HFFc6 (cell line): ENCODE measurements at places on chromosomes 7 and 10.

DNA sequence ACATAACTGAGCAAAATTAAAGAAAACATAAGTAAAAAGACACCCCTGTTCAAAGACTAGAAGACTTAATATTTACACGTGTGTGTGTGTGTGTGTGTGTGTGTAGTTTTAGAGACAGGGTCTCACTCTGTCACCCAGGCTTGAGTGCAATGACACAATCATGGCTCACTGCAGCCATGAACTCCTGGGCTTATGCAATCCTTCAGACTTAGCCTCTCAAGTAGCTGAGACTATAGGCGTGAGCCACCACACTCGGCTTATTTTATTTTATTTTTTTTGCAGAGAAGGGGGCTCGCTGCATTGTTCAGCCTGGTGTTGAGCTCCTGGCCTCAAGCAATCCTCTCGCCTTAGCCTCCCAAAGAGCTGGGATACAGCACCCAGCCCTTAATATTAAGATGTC, 90.3 kb downstream of the JMJD1C start:
- DNase-seq = no peak

- DNase-seq = no peak
Observed at GRCh38 chr7:117459735-117460134, 20.1 kb upstream of the CFTR start.

GRCh38 chr10:6347391-6347951, 144.7 kb downstream of the PFKFB3 start:
- peak; percentile 33 for DNase-seq

DNA sequence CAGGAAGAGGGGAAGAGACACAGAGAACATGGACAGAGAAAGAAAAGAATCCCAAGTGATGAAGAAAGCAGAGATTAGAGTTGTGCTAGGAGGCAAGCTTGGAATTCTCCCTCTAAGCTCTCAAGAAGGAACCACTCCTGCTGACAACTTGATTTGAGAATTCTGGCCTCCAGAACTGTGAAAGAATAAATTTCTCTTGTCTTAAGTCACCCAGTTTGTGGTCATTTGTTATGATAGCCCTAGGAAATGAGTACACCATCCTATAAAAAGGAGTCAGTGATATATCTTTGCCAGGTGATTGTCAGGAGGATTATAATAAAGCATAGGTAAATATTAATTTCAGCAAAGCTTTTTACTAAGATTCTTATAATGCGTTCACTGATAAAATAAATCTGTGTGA, 82.7 kb upstream of the TFEC start:
- no peak for DNase-seq

DNA sequence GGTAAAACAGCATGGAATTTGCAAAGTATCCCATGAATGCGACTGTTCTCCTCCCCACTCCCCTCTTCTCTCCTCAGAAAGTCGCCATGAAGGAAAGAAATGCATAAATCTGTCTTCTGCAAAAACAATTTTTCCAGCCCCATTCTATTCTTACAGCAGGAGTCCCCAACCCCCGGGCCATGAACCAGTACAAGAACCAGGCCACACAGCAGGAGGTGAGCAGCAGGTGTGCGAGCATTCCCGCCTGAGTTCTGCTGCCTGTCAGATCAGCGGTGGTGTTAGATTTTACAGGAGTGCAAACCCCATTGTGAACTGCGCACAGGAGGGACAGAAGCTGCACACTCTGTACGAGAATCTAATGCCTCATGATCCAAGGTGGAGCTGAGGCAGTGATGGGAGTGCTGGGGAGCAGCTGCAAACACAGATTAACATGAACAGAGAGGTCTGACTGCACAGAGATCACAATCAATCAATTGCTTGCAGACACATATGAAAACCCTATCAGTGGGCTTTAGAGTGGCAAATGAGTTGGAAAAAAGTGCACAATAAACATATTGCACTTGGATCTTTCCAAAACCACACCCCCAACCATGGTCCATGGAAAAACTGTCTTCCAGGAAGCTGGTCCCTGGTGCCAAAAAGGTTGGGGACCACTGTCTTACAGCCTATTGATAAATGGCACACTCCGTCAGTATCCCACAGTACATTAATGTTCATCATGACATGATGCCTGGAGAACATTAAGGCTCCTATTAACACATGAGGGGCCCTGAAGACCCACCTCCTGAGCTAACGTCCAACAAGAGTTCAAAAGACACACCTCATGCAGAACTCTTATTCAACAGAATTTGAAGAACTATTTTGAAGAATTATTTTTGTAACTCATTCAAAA, 205.0 kb downstream of the PTPRN2 start:
- DNase-seq = no peak

DNA sequence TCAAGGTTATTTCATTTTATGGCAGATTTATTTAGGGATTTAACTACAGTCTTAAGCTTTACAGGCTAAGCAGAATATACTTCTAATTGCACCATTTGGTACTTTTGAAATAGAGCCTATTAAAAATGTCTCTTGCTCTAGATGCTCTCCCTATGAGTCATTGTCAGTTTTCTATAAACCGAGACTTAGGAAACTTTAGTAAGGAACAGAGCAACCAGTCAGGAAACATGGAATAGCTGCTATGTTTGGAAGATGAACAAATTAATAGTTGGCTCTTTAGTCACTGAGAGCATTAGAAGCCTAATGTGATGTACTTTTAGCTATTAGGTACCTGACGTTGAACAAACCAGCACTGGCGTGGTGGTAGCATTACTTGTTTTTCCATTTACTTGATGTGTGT, 35.3 kb downstream of the INPP5F start:
- DNase-seq = peak; percentile 88

DNA sequence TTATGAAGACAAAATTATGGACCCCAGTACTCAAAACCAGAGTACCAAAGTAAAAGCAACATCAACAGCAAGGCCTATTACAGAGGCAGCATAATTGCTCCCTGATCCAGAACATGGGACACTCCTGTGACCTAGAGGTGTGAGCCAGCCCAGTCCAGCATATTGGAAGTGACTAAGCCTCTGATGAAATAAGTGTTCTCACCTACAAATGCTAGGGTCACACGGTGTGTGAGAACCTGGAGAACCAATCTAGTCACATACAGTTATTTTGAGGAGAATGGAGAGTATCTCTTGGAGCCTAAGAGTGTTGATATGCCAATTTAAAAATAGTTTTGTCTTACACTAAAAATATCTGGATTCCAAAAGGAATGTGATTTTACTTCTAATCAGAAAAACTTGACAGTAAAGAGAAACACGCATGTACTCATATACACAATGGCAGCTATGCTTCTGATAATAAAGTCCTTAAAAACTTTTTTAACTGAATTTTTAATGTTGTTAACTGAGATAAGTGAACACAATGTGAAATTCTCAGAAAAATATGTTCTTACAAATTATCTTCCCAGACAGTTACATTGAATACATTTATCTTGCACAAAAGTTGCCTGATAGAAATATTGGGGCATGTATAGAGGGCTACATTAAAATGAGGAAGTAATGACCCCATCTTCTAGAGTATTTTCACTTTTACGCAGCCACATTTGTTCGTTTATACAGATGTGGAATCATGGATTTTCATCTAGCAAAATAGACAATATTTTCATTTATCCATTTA, 56.8 kb upstream of the CD36 start:
- DNase-seq = peak; percentile 4

DNA sequence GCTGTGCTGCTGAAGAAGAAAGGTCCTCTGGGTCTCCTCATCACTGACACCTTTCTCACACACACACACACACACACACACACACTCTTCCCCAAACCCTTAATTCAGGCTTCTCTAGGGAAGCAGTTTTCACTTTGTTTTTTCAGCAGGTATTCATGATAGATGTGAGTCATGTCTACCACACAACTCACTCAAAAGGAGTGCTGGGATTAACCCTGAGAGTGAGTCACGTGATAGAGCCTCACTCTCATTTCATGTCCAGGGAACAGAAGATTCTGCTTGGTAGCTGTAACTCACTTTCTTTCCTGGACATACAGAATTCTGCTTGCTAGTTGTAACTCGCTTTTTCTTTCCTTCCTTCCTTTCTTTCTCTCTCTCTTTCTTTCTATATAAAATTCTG, 45.4 kb downstream of the VIM start:
- peak; percentile 72 for DNase-seq

- DNase-seq = no peak
Observed at GRCh38 chr10:31099664-31100063, 68.0 kb upstream of the ZNF438 start.

DNA sequence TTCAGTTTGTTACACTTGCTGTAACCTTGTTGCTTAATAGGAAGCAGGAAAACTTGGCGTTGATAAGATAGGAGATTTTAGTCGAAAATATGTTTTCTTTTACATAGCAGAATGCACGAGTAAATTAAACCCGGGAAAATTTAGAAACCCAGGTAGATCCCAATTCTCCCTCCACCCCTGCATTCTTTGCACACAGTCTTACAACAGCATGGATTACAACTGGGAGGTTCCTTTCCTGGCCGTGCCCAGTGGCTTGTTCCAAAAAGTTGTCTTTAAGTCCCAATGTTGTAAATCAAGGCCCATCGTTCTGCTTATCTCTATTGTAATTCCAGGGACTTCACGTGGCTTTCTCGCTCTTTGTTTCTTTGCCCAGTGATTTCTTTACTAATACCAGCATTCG, 1.1 kb upstream of the DPY19L1 start:
- DNase-seq = no peak

- no peak for DNase-seq
Observed at GRCh38 chr7:102120666-102121195, 165.9 kb upstream of the SH2B2 start.

- DNase-seq = no peak
Observed at GRCh38 chr10:35355971-35356724, 19.8 kb downstream of the CCNY start.

DNA sequence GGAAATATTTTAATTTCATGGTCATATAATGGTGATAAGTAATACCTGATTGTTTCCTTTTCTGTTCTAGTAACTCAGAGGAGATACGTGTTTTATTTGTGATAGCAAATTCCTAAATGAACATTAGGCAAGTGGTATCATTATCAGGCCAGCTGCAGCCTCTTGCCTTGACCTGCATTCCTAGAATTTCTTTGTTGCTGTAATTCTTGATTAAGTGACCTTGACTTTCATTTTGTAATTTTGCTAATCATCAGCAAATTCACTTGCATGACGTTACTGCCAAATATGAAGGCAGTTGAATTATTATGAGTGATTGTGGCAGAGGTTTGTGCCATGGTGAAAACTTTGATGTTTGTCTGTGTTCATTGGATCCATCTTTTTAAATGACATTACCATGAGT, 5.6 kb upstream of the AS3MT start:
- no peak for DNase-seq
